Stimulated activated CD8-positive, alpha-beta memory T cell treated with anti-CD3 and anti-CD28 coated beads, Interleukin-4, amount 100 ng/mL, for 1 hour (primary cell): ENCODE measurements at places on chromosomes 16 and 17.

GRCh38 chr16:87034317-87034716 lies 282.9 kb downstream of the C16orf95 start:
- DNase-seq = no peak

DNA sequence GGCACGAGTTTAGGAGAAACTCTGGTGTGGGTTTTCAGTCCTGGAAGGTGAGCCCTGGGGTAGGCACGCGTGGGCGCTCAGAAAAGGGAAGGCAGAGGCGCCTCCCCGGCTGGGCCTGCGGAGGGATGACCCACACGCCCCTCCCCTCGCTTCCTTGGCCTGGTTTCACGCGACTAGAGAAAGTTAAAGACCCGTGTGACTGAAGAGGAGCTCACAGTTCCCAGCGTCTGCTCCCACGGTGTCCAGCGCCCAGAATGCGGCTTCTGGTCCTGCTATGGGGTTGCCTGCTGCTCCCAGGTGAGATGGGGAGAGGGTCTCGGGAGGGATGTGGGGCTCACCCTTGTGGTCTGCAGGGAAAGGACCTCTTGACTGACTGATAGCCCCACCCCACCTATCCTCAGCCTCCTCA lies at the start of gene CD300LG:
CD300LG (plus strand) TSS at position 214 of the 409 bp plus-strand sequence; CDS start at position 255, 41 bp downstream.
- no peak for DNase-seq

DNA sequence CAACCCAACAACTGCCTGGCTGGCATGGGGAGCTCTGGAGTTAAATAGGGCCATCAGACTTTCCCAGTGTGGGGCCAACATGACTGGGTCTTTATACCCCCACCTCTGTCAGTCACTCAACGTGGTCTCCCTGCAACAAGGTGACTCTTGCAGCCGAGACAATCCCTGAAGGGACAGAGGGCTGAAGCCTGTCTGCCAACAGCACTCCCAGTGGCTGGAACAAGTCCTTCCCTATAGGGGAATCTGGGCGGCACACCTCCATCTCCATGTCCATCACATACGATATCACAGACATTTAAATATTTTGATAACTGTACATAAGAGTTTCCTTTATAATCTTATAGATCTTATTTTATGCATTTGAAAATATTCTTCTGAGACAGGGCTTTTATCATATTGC lies 4.8 kb upstream of the MAPT start:
- DNase-seq = no peak

GRCh38 chr17:28610376-28610775 lies 3.6 kb downstream of the RSKR start:
- DNase-seq = no peak

DNA sequence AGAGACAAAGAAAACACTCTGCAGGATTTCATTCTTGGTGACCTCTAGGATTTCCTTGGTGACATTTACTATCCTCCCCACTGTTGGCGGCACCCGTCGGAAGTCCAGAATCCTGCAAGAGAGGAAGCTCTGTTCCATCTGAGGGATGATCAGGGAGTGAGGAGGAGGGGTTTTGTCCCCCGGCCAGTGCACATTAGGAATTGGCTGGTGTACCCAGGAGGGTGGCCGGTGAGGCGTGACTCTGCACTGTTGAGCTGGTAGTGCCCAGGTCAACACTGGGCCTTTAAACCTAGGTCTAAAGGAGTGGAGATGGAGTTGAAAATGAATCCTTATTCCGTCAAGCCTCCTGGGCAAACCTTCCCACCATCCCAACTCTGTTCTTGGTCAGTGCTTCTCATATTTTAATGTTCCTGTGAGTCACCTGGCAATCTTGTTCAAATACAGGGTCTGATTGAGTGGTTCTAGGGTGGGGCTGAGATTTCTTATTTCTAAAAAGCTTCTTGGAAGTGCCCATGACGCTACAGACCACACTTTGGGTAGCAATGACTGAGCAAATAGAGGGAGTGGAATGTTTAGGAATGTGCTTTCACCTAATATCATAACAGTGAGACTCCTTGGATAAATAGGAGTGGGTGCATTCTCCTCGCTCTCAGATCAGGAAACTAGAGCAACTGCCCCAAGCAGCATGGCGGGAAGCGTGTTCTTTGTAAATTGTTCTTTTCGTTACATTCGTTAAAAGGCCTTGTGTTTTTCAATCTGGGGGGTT lies 30.7 kb downstream of the PRKAR1A start:
- no peak for DNase-seq

DNA sequence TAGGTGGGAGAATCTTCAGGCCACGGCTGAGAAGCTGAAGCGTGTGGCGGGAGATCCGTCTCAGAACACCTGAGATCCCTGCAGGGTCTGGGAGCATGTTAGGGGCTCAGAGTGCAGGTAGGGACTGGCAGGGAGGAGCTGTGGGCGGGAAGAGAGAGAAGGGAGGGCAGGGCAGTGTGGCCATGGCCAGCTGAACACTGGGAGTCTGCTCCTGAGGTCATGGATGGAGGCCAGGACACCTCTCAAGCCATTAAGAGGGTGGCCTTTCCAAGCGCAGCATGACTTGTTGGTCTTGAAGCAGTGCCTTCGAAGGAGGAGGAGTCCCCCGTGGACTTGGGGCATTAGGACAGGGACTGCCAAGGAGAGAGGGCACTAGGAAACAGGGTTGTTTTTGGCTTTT lies 23.7 kb downstream of the NAA60 start:
- no peak for DNase-seq
